ENCODE measurements at places on chromosomes 6 and 20.

DNA sequence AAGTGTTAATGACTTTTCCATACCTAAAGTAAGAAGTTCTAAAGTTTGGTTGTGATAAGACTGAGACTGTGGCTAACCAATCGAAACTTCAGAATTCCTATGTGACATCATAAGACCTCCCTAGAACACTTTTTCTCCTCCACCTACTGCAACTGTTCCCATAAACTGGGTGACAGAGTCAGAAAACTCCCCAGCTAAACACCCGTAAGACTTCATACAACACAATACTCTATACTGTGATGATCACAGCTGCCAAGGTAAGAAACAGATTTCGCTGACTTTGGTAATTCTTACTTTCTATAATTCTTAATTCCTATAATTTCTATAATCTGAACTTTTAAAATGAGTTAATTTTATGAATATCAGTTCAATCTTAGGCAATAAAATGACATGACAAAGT is at the start of gene PLN:
Gene PLN, plus strand, starts transcription at position 161 of the 400 bp plus-strand sequence. CDS start 10,626 bp downstream, outside the sequence.
- DNase-seq = no peak

DNA sequence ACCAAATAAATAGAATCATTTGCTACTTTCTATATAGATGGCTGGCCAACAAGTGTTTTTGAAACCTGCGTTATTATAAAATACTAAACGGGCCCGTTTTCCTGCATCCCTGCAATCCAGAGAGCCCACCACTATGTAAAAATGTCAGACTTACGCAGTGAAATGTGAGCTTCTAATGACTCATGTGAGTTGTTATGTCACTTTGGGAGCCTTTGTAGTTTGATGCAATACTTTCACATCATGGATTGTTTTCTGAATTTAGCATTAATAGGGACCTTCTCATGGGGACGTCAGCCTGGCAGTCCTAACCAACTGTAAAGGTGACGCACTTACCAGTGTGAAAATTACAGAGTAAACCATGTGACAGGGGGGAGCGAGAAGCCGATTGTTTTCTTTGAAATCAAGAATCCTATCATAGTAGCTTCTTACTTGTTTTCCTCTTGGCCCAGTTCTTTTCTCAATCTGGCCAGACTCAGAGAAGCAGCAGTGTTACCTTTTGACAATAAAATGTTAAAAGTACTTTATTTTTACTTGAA is 75.3 kb downstream of the SSR1 start:
- no peak for DNase-seq

DNA sequence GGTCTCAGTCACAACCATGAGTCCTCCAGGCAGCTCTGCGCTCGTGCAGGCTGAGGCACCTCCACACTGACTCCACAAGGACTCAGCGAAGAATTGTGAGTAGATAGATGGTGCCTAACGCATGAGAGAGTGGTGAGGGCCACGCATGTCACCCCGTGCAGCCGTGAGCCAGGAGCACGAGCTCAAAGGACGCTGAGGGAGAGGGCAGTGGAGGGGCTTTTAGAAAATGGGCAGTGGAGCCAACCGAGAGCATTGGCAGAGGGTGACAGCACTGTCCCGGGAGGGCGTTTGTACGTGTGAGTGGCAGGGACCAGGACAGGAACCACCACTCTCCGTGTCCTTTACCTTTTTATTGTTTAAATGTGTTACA is 105.6 kb downstream of the PSMB1 start:
- DNase-seq = no peak

- no peak for DNase-seq
These were observed 141.1 kb downstream of the RFPL4B start for GRCh38 chr6:112488238-112488637.

DNA sequence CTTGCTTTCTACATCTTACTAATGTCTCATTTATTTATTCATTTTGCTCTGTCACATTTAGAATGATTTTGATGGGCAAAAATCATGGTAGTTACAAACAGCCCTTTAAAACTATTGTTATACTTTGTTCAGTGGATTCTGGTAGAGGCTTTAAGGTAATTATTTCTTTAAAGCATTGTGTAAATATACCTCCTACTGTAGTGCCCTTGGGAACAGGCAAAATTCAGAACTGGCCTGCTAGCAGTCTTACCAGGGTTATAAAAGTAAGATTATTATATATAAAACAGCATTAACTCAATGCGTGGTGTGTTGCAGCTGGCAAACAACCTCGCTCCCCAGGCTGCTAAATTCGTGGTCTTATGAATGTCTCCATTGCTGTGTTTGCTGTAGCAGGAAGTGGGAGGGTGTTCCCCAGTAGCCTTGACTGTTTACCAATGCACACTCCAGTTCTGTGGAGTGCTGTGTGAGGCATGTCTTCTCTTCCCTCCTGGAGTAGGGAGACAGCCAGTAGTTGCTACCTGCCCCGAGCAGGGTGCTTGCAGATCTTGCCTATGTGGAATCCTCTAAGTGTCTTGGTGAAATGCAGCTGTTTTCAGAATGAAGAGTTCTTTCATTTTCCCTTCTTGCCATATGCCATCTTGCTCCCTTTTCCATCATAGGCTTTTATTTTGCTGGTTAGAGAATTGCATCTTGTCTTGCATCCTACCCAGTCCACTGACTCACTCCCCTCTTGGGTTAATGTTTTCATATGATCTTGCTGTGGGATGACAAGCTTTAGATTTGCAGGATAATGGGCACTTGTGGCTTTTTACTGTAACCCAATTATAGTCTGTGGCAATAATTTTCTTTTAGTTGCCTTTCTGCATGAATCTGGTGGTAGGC is 45.3 kb downstream of the IGF2R start:
- no peak for DNase-seq

DNA sequence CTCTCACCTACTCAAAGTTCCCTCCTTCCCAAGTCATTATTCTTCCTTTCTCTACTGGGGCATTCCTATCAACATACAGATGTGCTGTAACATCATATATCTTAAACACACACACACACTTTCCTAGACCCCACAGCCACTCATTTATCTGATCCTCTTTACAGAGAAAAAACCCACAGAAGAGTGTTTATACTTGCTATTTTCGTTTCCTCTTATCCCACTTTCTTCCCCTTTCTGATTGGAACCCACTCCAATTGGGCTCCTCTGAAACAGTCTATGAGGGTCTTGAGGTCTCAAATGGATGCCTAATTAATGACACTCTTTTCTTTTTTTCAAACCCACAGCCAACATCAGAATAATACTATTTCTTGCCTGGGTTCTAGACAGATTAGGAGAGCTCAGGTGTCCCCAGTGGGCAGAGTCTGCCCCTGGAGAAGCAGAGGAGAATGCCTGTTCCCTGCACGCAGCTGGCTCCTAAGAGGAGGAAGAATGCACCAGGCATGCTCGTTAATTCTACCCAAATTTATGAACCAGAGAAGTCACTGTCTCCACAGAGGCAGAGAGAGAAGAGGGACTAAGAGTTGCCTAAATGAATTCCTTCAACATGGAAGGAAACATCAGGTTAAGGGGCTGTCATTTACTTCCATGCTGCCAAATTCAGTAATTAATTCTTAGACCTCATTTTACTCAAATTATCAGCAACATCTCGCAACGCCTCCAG is 65.9 kb downstream of the CRYBG1 start:
- DNase-seq = no peak

- no peak for DNase-seq
These were observed 47.1 kb upstream of the ENTPD6 start for GRCh38 chr20:25148181-25148981.

- no peak for DNase-seq
These were observed 30.7 kb downstream of the TRAM2 start for GRCh38 chr6:52546192-52546591.

DNA sequence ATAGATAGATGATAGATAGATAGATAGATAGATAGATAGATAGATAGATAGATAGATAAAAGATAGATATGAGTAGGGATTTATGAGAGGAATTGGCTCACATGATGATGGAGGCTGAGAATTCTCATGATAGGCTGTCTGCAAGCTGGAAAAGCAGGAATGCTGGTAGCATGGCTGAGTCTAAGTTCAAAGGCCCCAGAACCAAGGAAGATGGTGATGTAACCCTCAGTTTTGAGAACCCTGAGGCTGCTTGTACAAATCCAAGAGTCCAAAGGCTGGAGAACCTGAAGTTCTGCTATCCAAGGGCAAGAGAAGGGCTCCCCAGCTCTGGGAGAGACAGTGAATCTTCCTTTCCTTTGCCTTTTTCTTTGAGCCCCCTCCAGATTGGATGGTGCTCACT is 210.8 kb downstream of the RFPL4B start:
- DNase-seq = no peak

GRCh38 chr20:35027301-35027700 is 65.3 kb downstream of the TRPC4AP start:
- DNase-seq = no peak

- peak; percentile 22 for DNase-seq
These were observed 69.1 kb upstream of the PRSS16 start for GRCh38 chr6:27178407-27178730.

GRCh38 chr6:37168811-37169495 is 999 bp upstream of the PIM1 start:
- DNase-seq = no peak

GRCh38 chr20:16548068-16548672 is 25.1 kb downstream of the KIF16B start:
- no peak for DNase-seq

DNA sequence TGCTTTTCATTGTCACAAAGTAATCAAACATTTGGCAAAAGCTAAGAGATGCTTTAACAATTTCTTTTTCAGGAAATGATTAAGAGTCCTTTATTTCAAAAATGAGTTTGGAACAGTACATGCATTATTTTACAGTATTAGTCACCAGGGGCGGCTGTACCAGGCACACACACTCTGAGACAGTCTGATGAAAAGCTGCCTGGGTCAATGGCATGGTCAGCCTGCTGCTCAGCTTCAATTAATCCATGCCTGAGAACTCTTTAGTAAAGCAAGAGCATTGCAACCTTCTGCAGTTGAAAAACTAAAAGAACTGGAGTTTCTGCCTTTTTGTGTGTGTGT is 105.5 kb downstream of the TULP4 start:
- no peak for DNase-seq

- peak; percentile 59 for DNase-seq
These were observed 292.1 kb downstream of the SOX4 start for GRCh38 chr6:21885532-21886114.

GRCh38 chr6:106825156-106825555 is 149.4 kb downstream of the CD24 start:
- DNase-seq = no peak

- DNase-seq = no peak
These were observed 44.4 kb upstream of the SLC22A3 start for GRCh38 chr6:160303806-160304205.

DNA sequence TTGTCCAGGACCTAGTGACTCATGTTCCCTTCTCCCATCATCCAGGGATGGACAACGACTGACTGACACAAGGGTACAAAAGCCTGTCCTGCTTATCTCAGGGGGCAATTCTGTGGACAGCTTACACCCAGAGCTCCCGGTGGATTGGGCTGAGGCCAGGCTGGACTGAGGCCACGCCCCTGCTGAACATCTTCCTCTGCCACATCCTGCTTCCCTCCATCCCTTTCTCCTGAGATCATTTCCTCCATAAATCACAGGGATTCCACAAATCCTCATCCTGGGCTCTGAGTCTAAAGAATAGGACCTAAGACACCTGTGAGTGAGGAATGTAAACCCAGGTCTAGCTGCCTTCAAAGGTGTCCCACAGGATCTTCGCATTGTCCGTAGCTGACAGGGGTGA is 30.4 kb upstream of the RNF24 start:
- no peak for DNase-seq

DNA sequence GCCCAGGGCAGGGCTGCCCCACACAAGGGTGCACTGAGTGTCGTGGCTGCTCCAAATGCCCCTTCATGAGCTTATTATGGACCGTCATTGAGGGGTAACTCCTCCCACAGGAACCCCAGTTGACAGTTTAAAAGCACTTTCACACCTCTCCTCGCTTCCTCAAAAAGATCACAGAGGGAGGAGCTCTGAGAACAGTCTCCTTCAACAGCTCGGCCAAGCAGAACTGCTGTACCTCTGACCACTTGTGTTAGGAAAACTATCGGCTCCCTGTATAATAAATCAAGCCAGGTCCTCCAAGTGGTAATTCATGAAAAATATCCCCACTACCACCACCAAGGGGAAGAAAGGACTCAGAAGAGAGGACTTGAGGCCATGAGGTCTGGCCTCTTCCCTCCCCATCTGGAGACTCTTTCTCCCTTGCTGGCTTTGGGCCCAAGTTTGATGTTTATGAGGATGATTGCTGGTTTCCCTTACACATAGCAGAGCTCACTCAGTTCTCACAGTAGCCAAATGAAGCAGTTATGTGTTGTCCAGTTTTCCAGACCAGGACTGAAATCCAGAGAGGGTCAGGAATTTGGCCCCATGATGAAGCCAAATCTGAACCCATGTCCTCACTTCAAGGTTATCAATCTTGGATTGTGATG is 8.7 kb downstream of the SNX21 start:
- no peak for DNase-seq

- no peak for DNase-seq
These were observed 51.9 kb downstream of the VGLL2 start for GRCh38 chr6:117317261-117317660.

GRCh38 chr6:104284872-104285271 is 574.8 kb downstream of the HACE1 start:
- DNase-seq = no peak

GRCh38 chr20:4306206-4306605 is 290.8 kb upstream of the RNF24 start:
- no peak for DNase-seq

GRCh38 chr6:20252311-20252710 is 40.0 kb upstream of the MBOAT1 start:
- no peak for DNase-seq

DNA sequence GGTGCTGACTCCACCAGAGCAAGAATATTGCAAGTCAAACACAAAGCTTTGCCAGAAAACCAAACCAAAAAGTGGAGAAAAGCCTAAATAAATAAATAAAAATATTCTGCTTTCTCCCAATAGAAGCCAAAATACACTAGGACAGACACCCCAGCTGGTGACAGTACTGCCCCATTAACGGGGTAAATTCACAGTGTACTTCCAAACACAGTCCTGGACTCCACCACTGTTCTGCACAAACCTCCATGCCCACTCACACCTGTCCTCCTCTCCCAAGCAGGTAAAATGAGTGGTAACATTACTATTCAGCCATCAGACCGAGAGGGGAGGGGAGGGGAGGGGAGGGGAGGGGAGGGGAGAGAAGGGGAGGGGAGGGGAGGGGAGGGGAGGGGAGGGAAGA is 70.7 kb downstream of the RALGAPA2 start:
- DNase-seq = no peak

GRCh38 chr20:24636626-24637025 is 167.2 kb downstream of the SYNDIG1 start:
- DNase-seq = no peak

GRCh38 chr6:156254240-156254639 is 522.9 kb upstream of the ARID1B start:
- no peak for DNase-seq

DNA sequence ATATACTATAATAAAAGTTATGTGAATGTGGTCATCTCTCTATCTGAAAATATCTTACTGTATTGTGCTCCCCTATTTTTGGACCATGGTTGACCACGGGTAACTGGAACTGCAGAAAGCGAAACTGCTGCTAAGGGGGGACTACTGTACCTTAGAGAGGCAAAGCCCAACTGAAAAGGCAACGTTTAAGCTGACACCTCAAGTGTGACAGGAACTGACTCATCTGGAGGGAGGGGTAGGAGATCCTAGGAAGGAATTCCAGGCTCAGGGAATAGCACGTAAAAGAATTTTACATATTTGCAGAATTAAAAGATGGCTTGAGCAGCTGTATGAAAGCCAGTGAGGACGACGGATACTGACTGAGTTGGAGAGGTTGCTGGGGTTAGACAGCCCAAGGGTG is 34.8 kb downstream of the ELOVL2 start:
- no peak for DNase-seq

All from nephron progenitor cell (in vitro differentiated cells).